Prostate gland (tissue), 2 donors: ENCODE measurements at places on chromosomes 16 and 17.

DNA sequence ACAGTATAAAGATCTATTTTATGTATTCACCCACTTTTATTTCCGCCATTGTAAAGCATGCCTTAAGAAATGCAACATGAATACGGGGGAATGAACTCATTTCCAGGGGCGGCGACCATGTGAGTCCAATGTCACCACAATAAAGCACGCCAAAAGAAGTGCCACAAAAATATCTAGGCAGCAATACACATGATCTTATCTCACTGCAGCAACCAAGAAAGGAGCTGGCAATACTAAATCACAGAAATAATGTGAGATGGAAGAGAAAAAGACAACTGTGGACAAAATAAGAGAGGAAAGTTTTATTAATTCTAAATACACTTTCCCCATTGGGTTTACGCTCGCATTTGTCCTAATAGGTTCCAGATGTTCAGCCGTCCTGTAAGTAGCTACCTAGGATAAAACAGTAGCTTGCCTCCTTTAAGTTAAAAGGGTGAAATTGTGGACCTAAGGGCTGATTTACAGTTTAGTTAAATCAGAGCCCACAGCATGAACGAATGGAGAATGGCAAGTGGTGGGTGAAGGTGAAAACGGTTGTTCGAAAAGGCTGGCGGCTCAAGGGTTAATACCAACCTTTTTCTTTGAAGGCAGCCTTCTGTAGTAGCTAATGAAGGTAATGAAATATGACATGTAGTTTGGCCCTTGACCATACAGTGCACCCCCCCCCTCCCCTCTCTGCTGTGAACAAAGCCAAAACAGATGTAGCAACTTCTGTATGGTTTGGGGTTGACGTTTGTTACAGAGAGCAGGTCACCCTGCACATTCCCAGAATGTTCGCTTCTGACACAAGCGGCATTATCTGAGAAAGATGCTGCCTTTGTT is 504.2 kb upstream of the PSMD7 start:
- DNase-seq = no peak

DNA sequence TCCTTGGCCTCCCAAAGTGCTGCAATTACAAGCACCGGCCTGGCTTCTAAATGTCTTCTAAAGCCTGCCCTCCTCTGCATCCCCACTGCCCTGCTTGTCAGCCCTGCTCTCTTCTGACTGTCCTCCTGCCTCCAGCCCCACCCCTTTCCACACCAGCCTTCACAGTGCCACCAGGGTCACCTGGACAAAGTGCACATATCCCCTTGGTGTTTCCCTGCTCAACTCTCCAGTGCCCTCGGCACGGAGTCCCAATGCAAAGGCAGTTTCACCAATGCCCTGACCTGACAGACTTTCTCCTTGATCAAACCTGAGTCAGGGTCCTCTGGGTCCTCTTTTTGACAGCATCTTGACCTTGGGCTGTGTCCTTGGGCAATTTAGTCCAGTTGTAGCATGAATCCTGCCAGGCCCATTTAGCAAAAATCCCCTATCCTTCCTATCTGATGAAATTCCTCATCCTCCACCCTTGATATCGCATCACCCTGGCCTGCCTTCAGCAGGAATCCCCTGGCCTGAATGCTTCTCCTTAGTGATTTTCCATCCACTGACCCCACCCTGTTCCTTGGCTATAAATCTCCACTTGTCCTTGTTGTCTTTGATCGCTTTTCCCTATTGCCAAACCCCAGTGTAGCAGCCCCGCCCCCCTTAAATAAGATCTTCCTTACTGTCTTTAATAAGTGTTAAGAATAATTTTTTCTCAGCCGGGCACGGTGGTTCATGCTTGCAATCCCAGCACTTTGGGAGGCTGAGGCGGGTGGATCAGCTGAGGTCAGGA is 42.7 kb upstream of the ETV4 start:
- DNase-seq = no peak

DNA sequence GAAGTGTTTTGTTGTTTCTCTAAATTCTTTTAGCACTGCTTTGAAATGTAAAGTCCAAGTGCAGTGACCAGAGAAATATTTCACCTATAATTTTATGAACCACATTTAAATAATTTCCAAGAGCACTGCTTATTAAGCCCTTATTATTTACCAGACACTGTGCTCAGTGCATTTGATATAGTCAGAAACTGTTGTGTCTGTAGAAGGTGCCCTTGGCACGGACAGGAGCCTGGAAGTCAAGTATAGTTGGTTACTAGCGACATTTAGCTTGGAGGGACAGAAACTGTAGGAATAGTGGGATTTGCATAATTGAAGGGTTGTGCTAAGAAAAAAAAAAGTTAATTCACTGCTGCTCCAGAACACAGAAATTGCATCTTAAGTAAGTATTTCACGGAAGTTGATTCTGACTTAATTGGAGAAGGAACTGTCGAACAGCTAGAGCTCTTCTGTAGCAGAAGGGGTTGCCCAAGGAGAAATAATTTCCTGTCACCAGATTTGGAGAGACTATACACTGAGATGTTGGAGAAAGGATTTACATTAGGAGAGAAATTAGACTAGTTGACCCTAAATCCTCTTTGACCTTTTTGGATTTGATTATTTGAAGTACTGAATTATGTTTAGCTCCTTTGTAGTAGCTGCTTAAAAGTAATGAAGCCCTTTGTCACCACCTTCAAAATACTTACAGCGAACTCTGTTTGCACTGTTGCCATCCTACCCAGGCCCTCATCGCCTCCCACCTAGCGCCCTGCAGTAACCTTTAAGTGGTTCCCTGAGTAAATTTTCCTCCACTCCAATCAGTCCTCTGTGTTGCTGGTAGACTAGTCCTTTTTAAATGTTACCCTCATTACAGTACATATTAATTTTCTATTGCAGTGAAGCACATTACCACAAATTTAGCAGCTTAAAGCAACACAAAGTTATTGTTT is 25.6 kb downstream of the COX10 start:
- no peak for DNase-seq

DNA sequence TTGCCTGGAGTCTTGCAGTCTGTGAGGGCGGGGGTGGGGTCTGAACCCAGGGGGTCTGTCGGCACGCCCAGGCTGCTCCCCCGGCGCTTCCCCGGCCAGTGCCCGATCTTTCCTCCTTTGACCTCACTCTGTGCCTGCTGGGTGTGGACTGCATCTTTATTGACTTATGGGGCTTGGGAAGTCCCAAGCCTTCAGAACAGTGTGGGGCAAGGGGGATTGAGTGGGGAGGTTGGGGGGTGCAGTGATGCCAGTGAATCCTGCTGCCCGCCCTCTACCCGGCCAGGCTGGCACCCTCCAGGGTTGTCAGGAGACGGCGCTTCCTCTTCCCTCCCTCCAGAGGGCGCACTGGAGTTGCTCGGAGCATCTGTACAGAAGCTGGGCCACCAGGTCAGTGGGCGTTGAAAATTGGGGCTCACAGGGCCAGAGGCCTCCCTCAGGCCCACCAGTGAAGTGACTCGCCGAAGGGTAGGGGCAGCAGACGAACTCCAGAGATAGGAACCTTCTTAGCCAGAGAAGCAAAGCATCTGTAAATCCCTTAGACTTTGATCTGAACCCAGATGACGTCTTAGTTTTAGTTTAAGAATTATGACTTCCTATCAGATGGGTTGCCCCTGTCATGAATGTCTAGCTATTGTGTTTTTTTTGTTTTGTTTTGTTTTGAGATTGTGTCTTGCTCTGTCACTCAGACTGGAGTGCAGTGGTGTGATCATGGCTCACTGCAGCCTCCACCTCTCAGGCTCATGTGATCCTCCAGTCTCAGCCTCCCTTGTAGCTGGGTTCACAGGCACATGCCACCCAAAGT is 184.8 kb upstream of the CIBAR2 start:
- DNase-seq = no peak

GRCh38 chr16:64919929-64920607 is 201.8 kb downstream of the CDH11 start:
- DNase-seq = no peak

- no peak for DNase-seq
These were observed 48.4 kb upstream of the SKAP1 start for GRCh38 chr17:48478224-48479013.

DNA sequence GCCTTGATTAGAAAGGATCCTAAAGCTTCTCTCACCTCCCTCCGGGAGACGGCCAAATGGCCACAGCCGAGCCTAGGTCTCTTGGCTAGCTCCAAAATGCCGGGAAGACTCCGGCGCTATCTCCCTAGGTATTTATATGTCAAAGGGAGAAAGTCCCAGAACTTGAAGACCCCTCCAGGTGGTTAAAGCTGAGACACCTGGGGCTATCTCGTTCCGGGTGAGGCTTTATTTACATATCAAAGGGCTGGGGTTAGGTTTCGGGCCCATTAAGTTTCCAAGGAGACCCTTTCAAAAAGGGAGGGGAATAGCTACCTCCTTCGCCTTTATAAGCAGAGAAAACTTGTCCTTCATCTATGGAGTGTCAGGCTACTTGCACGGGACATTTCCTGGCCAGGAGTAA is 70.9 kb upstream of the KIFC3 start:
- DNase-seq = no peak
